NCI-H69 (cell line): ENCODE measurements at places on chromosomes 1 and 21.
A peak's percentile ranks its signal among the peaks of the same experiment; 100 is the strongest.

DNA sequence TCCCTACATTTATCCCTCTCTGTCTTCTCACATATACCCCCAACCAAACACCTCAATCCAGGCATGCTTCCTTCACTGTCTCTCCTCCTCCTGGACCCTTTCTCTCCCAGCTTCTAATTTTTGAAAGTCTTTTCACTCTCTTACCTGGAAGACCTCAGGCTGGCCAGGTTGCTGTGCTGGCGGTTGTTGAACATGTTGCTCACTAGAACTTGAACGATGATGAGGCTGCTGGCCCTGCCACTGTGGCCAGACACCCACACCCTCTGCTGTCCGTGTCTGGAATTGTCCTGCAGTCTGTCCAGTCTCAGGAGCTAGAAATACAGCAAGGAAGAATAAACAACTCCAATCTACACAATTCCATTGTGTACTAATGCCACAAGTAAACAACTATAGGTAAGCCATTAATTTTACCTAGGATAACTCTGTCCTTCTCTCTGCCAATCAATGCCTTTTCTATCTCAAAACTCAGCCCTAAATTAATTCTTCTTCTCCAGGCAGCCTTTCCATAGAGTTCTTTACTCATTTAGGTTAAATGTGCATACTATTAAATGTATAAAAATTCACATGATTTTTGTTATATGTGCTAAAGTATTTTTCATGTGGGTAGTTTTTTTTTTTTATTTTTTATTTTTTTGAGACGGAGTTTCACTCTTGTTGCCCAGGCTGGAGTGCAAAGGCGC is 5.1 kb upstream of the CTSK start:
- DNase-seq, result peak; percentile 66

DNA sequence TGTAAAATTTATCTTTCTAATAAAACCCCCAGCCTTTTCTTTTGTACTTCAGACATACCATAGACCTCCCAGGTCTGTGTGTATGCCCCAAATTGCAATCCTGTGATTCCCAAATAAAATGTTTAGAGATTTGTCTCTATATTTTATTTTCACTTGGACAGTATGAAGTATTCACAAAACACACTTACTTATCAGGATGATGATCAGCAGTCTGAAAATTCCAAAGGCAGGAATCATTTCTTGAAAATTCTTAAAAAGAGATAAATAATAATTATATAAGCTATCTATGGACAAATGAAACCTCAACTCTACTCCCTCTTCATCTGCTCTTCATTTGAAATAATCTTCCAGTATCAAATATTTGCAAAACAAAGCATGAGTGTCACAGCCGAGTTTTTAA is 11.6 kb upstream of the GJA9 start:
- DNase-seq, result no peak

DNA sequence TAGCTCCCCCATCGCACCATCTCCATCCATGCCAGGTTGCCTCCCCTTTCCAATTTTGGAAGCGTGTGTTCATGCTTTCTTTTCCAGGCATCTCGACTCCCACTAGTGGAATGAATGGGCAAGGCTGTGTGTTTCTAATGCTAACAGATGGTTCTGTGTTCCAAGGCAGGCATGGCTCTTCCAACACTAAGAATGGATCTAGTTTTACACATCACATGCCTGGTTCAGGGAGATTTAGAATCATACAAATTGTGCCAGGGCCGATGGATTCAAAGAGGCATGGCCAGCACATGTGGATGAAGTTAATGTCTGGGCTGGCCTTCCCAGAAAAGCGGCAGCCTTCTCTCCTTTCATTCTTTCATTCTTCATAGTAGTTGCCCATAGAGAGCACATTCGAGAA is 438.7 kb downstream of the PRDM2 start:
- no peak for DNase-seq

GRCh38 chr1:200784576-200784975 is 45.9 kb downstream of the CAMSAP2 start:
- no peak for DNase-seq

DNA sequence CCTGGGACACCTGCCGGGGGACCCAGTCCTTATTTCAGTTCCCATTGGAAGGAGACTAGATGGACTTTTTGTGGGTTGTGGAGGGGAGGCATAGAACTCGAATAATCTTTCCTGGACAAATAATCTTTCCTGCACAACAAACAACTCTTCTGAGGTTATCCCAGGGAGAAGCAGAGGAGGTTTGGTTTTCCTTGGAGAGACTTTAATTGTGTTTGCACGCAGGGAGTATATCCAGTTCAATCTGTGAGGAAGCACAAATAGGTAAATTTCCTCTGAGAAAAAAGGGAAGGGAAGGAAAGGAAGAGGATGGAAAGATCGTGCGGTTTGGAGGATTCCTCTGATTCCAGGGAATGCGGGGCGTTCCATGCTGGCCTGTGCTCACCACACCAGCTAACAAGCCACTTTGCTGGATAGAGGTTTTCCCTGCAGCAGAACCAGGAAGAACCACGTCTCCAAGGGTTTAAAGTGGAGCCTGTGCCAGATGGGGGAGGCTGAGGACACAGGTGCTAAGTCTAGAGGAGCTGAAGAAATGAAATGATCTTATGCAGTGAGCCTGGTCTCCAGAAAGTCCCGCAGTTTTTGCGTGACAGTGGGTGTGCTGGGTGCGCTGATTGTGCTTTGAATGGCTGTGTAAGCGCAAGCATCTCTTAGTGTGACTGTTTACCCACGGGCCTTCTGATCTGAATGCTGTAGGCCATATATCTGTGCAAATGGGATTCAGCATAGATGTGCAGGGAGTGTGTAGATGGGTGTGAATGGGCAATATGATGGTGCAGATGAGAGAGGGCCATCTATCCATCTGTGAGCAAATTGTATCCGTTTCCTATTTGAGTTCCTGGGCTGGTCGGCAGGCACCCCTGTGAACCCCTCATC is 7.6 kb downstream of the PAX7 start:
- DNase-seq, result no peak

DNA sequence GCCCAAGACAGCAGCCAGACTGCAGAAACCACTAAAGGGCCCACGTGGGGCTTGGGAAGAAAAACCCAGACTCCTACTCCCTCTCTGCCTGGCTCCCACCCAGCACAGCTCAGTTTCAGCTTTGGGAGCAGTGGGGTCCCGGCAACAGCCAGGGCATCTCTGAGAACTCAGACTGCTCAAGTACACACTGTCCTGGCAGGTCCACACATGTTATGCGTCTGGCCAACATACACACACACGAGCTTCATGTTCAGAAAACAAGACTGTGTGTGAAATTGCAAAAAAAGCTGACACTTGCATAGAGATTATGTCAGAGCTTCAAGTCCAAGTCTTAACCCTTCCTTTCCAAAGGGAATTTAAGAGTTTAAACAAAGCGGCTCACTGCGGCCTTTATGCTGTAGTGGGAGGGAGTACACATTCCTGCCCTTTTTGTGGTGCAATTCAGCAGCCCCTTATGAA is 136.6 kb upstream of the CD34 start:
- DNase-seq, result no peak
